HT-29 (cell line): ENCODE measurements at places on chromosomes 12 and 14.

- DNase-seq: no peak
These were observed 60.4 kb upstream of the FOXN3 start for GRCh38 chr14:89477391-89477790.

GRCh38 chr14:93322929-93323599, 9.8 kb downstream of the BTBD7 start:
- no peak for DNase-seq

DNA sequence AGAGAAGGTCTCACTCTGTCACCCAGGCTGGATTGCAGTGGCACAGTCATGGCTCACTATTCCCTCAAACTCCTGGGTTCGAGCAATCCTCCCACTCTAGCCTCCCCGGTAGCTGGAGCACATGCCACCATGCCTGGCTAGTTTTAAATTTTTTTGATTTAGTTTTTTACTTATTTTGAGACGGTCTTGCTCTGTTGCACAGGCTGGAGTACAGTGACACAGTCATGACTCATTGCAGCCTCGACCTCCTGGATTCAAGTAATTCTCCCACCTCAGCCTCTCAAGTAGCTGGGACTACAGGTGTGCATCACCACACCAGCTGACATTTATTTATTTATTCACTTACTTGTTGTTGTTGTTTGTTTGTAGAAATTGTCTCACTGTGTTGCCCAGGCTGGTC, 22.2 kb upstream of the DIP2B start:
- DNase-seq: no peak

DNA sequence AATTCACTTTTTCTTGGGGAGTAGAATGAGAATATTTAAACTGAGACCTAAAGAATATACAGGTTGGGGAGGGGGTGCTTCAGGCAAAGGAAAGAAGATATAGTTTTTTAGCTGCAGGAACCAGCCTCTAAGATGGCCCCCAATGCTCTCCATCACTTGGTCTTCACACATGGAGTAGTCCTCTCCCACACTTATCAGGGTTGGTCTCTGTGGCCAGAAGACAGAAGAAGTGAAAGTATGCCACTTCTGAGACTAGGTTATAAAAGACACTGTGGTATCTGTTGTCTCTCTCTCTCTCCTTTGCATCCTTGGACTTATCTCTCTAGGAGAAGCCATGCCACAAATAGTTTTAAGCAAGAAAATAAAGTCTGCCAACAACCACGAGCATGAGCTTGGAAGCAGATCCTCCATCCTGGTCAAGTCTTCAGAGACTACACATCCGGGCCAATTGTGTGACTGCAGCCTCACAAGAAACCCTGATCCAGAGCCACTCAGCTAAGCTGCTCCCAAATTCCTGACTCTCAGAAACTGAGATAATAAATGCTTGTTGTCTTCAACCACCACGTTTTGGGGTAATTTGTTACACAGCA, 18.0 kb downstream of the PUS7L start:
- DNase-seq: no peak

DNA sequence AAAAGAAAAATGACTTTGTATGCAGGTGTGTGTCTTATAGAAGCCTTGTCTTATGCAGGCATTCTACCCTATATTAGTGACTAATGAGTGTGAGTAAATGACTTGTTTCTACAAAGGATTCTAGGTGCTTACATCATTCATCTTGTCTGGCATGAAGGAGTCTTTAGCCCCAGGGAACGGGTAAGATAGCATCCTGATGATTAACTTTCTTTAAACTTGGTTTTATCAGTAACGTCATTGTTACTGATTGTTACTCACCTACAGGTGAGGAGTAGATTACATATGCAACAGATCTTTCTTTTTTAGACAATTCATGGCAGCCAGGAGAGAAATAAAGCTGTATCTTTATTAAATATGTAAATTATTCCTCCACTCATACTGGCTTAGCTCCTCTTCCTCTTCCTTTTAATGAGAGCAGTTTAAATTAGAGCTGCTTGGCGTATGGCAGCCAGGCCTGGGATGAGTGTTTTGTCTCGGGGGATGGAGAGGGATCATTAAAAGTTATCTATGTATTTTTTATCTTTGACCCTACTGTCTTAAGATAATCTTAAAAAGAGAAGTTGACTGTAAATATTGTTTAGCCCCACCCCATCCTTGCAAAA, 57.2 kb upstream of the ATP2A2 start:
- DNase-seq: no peak

- DNase-seq: peak; percentile 58
These were observed 30.8 kb downstream of the PAWR start for GRCh38 chr12:79659961-79660431.

GRCh38 chr14:91925001-91925726, 22.3 kb downstream of the FBLN5 start:
- DNase-seq: no peak

DNA sequence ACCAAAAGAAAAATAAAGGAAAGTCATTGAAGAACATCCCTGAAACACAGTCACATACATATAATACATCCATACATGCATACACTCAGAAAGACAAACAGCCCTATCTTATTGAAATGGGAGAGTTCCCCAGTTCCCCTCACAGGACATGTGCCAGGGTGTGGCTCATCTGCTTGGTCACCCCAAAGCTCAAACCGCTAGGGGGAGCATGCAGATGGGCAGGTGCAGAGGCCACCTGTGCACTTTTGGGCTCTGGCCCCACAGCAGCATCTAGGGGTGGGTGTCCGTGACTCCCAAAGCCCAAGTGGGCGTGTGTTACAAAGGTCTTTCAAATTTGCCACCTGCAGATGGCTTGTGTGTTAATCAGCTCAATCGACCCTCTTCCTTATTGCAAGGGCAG, 75.2 kb downstream of the CMAS start:
- peak; percentile 41 for DNase-seq

- no peak for DNase-seq
These were observed 46.7 kb downstream of the KICS2 start for GRCh38 chr12:64175254-64175945.

DNA sequence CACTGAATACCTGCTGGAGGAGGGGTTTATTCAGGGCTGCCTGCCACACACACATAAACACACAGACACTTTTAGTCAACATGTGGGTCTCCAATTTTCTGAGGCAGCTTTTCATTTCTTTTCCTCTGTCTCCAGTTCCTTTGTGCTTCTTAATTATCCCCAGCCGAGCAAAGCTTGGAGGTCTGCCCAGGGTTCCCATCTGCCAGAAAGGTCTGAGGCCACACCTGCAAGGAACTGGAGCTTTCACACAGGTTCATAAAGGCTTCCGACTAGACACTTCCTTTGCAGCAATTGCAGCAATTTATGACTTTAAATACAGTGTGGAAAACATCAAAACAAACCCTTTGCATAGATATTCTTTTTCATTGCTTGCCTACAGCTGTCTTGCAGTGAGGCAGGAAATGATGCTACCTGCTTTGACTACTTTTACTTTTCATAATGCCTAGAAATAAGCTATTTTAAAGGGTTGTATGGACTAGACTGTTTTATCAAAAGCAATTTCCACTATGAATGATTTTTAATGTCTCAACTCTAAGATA, 1318.9 kb downstream of the AACS start:
- no peak for DNase-seq

- no peak for DNase-seq
These were observed 1.9 kb downstream of the SHMT2 start for GRCh38 chr12:57231276-57232021.

- DNase-seq: no peak
These were observed 96.1 kb upstream of the SLC16A7 start for GRCh38 chr12:59499774-59500173.

GRCh38 chr12:25495331-25496097, 57.6 kb downstream of the LMNTD1 start:
- no peak for DNase-seq

GRCh38 chr12:113891739-113892520, 74.2 kb downstream of the RBM19 start:
- no peak for DNase-seq

- DNase-seq: no peak
These were observed 35.2 kb downstream of the SLC6A12 start for GRCh38 chr12:178829-179109.

DNA sequence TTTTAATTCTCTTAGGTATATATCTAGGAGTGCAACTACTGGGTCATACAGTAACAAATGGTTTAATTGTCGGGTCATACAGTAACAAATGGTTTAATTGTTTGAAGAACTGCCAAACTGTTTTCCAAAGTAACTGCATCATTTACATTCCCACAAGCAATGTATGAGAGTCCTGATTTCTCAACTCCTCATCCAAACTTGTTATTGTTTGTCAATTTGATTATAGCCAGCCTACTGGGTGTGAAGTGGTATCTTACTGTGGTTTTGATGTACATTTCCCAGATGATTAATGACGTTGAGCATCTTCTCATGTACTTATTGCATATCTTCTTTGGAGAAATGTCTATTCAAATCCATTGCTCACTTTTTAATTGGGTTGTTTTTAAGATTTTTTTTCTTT, 67.6 kb upstream of the CFL2 start:
- DNase-seq: no peak

DNA sequence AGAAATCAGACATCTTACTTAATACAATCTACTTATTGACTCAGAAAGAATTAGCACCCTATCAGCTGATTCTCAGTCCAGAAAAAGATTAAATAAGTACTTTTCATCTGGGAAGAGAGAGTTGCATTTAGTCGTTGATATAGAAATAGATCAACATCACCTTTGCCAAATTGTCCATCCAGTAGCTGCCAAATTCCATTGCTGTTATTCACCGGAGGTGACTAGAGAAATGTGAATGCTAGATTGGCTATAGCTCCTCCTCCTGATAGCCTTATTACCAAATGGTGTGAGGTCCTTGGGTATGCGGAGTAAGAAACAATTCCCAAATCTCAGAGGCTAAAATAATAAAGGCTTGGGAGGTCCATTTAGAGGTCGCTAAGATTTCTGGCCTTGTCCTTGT, 723.3 kb upstream of the FLRT2 start:
- no peak for DNase-seq

DNA sequence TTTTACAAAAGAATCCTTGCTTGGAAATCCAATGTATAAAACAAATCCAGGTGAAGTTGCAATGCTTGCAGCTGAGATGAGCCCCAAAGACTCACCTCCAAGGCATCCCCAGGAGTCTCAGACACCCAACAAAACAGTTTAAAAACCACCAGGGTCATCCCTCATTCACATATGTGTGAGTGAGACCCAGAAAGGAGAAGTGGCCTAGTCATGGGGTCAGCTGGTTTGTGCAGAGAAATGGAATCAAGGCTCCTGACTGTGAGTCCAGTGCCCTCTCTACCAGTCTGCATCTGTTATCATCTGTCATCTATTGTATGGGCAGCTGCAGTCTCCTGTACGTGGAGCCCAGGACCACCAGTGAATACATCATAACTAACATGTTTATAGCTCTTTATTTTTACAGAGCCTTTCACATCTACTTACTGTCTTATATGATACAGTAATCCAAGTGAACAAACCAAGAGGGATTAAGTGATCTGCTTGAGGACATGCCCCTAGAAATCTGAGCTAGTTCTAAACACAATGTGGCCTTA, 27.1 kb downstream of the PLEKHG7 start:
- no peak for DNase-seq

- no peak for DNase-seq
These were observed 151.6 kb downstream of the DPF3 start for GRCh38 chr14:72742118-72742837.
